ENCODE measurements at places on chromosomes 13 and 19. TPM values are rescaled to one million over a fixed set of nuclear protein-coding genes. Genes with fewer than 3 reads are reported as not detected.

The ZNF614 gene
- total RNA-seq = 7.6 TPM

- DNase-seq = peak; percentile 97
Measured at GRCh38 chr19:14005349-14006084, 603 bp downstream of the RFX1 start.

GRCh38 chr13:86914757-86915156, 756.4 kb upstream of the SLITRK5 start:
- DNase-seq = no peak

GRCh38 chr19:54475706-54476105, 2.6 kb upstream of the CDC42EP5 start:
- DNase-seq = peak; percentile 66
